ENCODE measurements at places on chromosomes 16 and 17.
A peak's percentile ranks its signal among the peaks of the same experiment; 100 is the strongest.

GRCh38 chr17:19309701-19310100 is 52.8 kb downstream of the B9D1 start:
- DNase-seq: no peak
- H3K27ac ChIP-seq: no peak overlapping the region
- H3K4me3 ChIP-seq: no peak overlapping the region
- H3K27me3 ChIP-seq: no peaks in the 10 kb centered on the region
- no peaks in the 10 kb centered on the region for H3K36me3 ChIP-seq
- peaks cover 5% of the 10 kb centered on the region for H3K4me1 ChIP-seq

GRCh38 chr16:15597135-15597534 is 45.8 kb downstream of the MARF1 start:
- H3K27ac ChIP-seq: no peak overlapping the region
- H3K4me1 ChIP-seq: no peaks in the 10 kb centered on the region
- no peak overlapping the region for H3K4me3 ChIP-seq
- no peaks in the 10 kb centered on the region for H3K27me3 ChIP-seq

- H3K36me3 ChIP-seq: no peaks in the 10 kb centered on the region
- H3K27me3 ChIP-seq: no peaks in the 10 kb centered on the region
- no peaks in the 10 kb centered on the region for H3K4me1 ChIP-seq
- no peak overlapping the region for H3K27ac ChIP-seq
Measured at GRCh38 chr16:50899951-50900350, 158.1 kb downstream of the CYLD start.

GRCh38 chr16:80317599-80318037 is 223.2 kb upstream of the DYNLRB2 start:
- peaks cover 39% of the 10 kb centered on the region for H3K27me3 ChIP-seq
- H3K36me3 ChIP-seq: no peaks in the 10 kb centered on the region
- no peak overlapping the region for H3K4me3 ChIP-seq
- H3K27ac ChIP-seq: no peak overlapping the region
- H3K4me1 ChIP-seq: peaks cover 3% of the 10 kb centered on the region

GRCh38 chr17:63171428-63172393 is 205.7 kb downstream of the TANC2 start:
- H3K27ac ChIP-seq: peak overlapping the region; percentile 26
- no peak overlapping the region for H3K4me3 ChIP-seq
- DNase-seq: no peak
- peaks cover 9% of the 10 kb centered on the region for H3K4me1 ChIP-seq

DNA sequence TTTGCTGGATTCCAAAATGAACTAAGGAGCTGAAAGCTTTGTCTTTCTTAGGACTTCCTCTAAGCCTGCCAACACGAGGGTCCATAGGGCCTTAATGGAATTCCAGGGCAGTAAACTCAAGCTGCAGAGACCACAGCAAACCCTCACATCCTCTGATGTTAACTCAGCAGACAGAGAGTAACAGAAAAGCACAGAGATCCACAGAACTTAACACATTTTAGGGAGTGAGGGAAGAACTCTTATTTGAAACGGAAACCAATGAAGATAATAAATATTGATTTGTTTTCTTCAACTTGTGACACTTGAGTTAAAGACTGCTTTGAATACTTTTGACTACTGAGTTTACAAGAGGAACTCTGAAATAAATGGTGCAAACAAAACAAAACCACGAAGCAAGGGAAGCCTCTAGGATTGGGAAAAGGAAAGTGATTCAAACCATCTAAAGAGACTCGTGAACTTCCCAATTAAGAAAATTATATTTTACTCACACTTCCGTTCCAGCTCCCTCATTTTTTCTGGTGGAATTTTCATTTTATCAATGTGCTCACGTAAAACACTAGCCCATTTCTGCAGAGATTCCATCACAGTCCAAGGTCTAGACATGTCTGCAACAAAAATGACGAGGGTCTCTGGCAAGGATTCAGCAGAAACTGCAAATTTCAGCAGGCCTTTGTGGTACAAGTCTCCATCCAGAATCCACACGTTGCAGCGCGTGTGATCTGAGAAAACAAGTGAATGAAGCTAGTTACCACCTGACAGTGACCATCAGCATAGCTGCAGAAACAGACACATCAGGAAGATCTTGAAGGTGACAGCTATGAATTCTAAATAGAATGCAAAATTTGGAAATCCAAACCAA is 9.2 kb downstream of the DYNC1LI2 start:
- peaks cover 49% of the 10 kb centered on the region for H3K36me3 ChIP-seq
- peak overlapping the region; percentile 48 for H3K27ac ChIP-seq
- no peaks in the 10 kb centered on the region for H3K4me1 ChIP-seq
- no peak overlapping the region for H3K4me3 ChIP-seq
- peak; percentile 65 for DNase-seq
- H3K27me3 ChIP-seq: no peaks in the 10 kb centered on the region

DNA sequence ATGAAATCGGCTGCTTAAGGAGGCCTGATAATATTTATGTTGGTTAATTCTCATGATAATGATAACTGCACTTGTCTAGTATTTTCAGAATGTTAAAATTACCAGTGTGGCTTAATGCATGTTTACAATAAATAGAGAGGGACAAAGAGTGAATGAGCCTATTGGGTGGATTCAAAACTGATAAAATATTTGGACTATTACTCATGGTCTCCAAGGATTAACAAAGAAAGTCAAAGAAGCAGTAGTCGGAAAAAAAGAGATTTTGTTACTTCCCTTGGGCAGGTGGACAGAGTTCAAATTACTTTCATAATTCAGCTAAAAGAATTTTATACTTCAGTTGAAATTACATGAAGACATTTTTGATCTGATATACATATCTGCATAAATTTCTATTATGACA is 258.2 kb upstream of the PMFBP1 start:
- no peak overlapping the region for H3K27ac ChIP-seq
- H3K4me3 ChIP-seq: no peak overlapping the region
- H3K4me1 ChIP-seq: no peaks in the 10 kb centered on the region
- H3K36me3 ChIP-seq: no peaks in the 10 kb centered on the region

- H3K36me3 ChIP-seq: no peaks in the 10 kb centered on the region
- H3K4me1 ChIP-seq: peaks cover 8% of the 10 kb centered on the region
- H3K27ac ChIP-seq: no peak overlapping the region
- peaks cover 5% of the 10 kb centered on the region for H3K27me3 ChIP-seq
Measured at GRCh38 chr16:30621765-30622164, 11.6 kb upstream of the ZNF689 start.

GRCh38 chr16:49651996-49652395 is 203.9 kb downstream of the ZNF423 start:
- no peak overlapping the region for H3K4me3 ChIP-seq
- no peak for DNase-seq
- no peaks in the 10 kb centered on the region for H3K36me3 ChIP-seq
- no peak overlapping the region for H3K27ac ChIP-seq
- no peaks in the 10 kb centered on the region for H3K27me3 ChIP-seq

DNA sequence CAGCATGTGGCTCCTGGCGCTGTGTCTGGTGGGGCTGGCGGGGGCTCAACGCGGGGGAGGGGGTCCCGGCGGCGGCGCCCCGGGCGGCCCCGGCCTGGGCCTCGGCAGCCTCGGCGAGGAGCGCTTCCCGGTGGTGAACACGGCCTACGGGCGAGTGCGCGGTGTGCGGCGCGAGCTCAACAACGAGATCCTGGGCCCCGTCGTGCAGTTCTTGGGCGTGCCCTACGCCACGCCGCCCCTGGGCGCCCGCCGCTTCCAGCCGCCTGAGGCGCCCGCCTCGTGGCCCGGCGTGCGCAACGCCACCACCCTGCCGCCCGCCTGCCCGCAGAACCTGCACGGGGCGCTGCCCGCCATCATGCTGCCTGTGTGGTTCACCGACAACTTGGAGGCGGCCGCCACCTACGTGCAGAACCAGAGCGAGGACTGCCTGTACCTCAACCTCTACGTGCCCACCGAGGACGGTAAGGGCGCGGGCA is 645 bp downstream of the NLGN2 start:
- H3K27ac ChIP-seq: no peak overlapping the region
- no peaks in the 10 kb centered on the region for H3K4me1 ChIP-seq
- no peaks in the 10 kb centered on the region for H3K36me3 ChIP-seq
- no peak for DNase-seq

DNA sequence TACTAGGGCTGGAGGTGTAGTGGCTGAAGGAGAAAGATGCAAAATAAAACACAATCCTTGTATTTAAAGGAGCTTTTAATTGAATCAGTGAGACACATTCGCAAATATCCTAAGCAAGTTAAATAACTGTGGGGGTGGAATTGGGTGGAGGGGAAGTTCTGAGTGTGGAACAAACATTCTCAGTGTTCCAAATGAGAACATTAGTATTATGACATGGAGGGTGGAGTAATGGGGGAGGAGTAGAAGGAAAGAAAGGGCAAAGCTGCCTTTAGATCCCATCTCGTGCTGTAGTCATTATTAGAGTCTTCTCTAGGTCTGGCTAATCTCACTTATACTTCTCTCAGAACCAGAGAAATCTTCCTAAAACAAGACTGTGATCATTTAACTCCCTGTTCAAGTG is 169.7 kb downstream of the ANKFN1 start:
- peaks cover 6% of the 10 kb centered on the region for H3K4me1 ChIP-seq
- no peaks in the 10 kb centered on the region for H3K36me3 ChIP-seq
- DNase-seq: no peak
- H3K27me3 ChIP-seq: peaks cover 16% of the 10 kb centered on the region
- no peak overlapping the region for H3K27ac ChIP-seq

GRCh38 chr17:31134576-31134975 is 39.8 kb downstream of the NF1 start:
- no peaks in the 10 kb centered on the region for H3K36me3 ChIP-seq
- H3K4me1 ChIP-seq: peaks cover 12% of the 10 kb centered on the region
- DNase-seq: no peak

- no peaks in the 10 kb centered on the region for H3K4me1 ChIP-seq
- H3K36me3 ChIP-seq: no peaks in the 10 kb centered on the region
- peaks cover 2% of the 10 kb centered on the region for H3K27me3 ChIP-seq
- no peak overlapping the region for H3K27ac ChIP-seq
Measured at GRCh38 chr16:71507061-71507460, 17.9 kb upstream of the ZNF19 start.

GRCh38 chr17:81878294-81878693 is 7.2 kb upstream of the ARHGDIA start:
- DNase-seq: no peak
- H3K27me3 ChIP-seq: no peaks in the 10 kb centered on the region
- H3K36me3 ChIP-seq: peaks cover 6% of the 10 kb centered on the region

DNA sequence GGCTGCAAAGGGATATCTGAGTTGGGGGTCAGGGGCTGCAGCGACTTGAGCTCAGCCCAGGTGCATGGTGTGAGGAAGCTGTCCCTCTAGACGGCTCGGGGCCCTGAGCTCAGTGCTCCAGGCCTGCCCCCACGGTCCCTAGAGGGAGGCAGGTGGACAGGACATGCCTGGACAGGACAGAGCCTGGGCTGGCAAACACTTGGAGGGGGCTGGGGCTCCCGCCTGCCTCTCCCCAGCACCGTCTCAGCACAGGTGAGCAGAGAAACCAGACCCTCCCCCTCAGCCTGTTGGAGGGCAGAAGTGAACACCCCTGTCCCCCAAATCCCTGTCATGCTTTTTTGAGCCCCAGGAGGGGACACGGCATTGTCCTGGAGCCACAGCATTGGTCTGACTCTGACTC is 11.4 kb upstream of the SLC38A10 start:
- H3K36me3 ChIP-seq: no peaks in the 10 kb centered on the region
- H3K27ac ChIP-seq: no peak overlapping the region
- no peak overlapping the region for H3K4me3 ChIP-seq
- H3K27me3 ChIP-seq: no peaks in the 10 kb centered on the region
- DNase-seq: no peak

DNA sequence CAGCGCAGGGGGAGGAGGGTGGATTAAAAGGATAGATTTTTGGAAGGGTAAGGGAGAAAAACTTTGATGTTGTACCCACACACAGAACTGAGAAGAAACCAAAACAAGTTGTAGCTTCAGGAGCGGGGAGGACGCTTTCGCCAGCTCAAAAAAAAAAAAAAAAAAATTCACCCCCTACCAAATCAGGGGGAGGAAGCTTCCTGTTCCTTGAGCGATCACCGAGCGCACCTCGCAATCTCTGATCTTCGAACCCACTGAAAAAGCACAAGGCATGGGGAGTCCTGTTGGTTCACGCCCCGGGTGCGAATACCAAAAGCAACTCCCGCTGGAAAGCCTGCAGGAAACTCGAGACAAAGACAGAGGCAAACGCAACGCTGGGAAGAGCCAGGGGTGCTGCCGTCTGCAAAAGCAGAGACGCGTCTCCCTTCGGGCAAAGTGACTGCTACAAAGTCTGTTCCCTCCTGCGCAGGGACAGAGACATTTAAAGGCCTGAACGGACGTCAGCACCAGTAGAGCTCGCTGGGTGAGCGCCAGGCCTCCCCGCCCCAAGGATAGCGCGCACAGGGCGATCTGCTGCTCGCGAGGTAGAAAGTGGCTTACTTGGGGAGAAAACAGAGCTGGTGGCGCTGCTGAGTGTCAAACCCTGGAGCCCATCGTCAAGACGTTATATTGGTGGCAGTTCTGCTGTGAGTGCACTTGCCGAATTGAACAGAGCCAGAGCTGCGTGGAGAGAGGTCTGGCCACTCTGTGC is 190.4 kb downstream of the USP22 start:
- peak; percentile 69 for DNase-seq
- H3K27ac ChIP-seq: no peak overlapping the region
- no peaks in the 10 kb centered on the region for H3K36me3 ChIP-seq
- peaks cover 4% of the 10 kb centered on the region for H3K4me1 ChIP-seq

GRCh38 chr16:15777533-15778203 is 79.2 kb downstream of the MYH11 start:
- H3K4me3 ChIP-seq: no peak overlapping the region
- DNase-seq: peak; percentile 68

GRCh38 chr16:2350500-2350899 is 10.0 kb upstream of the ABCA3 start:
- H3K36me3 ChIP-seq: no peaks in the 10 kb centered on the region
- DNase-seq: no peak
- peaks cover 22% of the 10 kb centered on the region for H3K27me3 ChIP-seq
- no peak overlapping the region for H3K4me3 ChIP-seq

DNA sequence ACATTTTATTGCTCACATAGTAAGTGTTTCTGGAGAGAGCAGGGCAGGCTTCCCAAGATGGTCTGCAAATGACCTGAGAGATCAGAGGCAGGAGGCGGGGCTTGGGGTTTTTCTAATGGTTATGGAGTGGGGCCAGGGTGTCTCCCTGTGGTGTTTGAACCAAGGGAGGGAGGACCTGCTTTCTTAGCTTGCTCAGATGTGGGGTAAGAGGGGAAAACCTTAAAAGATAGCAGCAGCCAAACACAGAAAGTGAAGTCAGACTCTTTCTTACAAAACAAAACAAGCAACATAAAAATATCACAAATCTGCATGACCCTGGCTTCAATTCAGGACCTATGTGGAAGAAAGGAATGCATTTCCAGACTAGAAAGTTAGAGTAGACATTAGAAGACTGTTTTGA is 22.9 kb upstream of the DNAJA2 start:
- DNase-seq: no peak
- H3K27ac ChIP-seq: no peak overlapping the region
- H3K4me3 ChIP-seq: no peak overlapping the region
- H3K4me1 ChIP-seq: no peaks in the 10 kb centered on the region

- no peak overlapping the region for H3K27ac ChIP-seq
- peaks cover 27% of the 10 kb centered on the region for H3K4me1 ChIP-seq
- no peak overlapping the region for H3K4me3 ChIP-seq
- H3K27me3 ChIP-seq: no peaks in the 10 kb centered on the region
- DNase-seq: no peak
- no peaks in the 10 kb centered on the region for H3K36me3 ChIP-seq
Measured at GRCh38 chr16:85093705-85094104, 18.6 kb downstream of the CIBAR2 start.
